ENCODE measurements at places on chromosomes 5 and 9.
A peak's percentile ranks its signal among the peaks of the same experiment; 100 is the strongest.

DNA sequence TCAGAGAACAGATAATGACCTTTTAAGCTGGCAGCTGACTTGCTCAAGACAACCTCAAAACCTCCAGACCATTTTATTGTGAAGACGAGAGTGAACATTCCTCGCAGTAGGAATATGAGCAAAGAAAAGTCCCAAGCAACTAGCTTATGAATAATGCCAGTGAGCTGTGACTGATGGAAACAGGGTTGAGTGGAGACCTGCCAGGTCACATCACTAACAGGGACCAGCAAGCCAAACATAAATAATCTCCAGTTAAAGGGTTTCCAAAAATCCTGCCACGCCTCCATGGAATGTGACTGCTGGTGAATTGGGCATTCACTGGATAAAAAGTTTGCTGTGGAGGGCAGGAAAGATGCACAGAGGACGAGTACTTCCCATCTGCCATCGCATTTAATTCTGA, 185.4 kb downstream of the CRB2 start:
- DNase-seq, result no peak

DNA sequence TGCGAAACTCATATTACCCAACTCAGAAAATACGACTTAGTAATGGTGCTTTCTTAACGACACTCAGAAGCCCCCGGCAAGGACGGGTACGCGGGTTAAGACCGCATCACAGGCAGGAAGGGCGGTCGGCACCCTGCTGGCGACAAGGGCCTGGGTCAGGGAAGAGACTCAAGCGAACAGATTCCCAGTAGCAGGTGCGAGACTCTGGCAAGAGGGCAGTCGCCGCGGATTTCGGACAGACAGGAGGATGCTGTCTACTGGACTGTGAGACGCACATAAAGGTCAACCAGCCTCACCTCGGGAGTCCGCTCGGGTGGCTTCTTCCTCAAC, 398 bp downstream of the RAPGEF6 start:
- peak; percentile 35 for DNase-seq

DNA sequence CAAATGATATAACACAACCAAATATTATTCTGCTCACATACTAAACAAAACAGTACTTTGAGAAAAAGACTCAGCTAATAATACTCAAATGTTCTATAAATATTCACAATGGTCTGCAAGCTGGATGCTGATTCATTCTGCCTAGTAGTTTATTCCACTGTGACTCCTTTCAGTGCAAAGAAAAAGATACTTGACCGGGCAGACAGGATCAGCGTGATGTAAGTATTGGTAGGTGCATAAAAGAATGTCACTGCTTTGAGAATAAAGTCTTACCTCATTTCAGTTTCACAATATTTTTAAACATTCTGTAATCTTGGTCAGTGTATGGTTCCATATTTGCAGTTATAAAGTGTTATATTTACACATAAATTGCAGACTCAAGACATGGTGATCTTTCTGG, 223.0 kb upstream of the NUDT12 start:
- DNase-seq, result no peak

- no peak for DNase-seq
Measured at GRCh38 chr9:130471411-130472183, 26.8 kb downstream of the ASS1 start.

DNA sequence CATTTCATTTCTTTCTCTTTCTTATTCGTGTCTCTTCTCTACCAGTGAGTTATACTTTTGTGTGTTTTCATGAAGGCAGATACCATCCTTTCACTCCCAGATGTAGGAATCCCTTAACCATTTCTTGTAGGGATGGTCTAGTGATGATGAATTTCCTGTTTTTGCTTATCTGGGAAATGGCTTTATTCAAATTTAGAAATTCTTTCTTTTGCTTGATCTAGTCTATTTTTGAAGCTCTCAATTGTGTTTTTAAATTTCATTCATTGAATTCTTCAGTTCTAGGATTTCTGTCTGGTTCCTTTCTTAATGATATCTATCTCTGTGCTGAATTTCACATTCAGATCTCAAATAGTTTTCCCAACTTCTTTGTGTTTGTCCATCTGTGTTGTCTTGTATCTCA, 95.9 kb upstream of the TBC1D2 start:
- DNase-seq, result no peak

- no peak for DNase-seq
Measured at GRCh38 chr5:148687427-148687826, 33.1 kb upstream of the HTR4 start.

DNA sequence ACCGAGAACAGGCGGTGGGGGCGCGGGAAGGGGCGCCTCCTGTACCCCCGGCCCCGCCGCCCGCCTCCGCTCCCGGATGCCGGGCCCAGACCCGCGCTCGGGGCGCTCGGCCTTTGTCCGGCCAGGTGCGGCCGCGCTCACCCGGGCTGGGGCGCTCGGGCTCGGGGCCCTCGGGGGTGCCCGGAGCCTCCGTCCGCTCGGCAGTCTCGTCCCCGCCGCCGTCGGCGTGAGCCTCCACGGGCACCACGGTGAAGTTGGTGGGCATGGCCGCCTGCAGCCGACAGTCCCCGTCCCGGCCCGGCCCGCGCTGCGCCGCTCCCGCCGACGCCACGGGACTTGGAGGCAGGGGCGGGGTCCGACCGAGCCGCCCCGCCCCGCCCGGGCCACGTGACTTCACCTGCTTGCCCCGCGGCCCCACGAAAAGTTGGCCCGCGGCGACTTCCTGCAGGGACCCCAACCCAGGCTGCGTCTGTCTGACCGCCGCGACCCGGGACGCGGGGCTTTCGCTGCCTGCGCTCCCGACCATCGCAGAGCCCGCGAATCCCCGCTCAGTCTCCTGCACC, at the start of gene SLC12A7:
SLC12A7 (minus strand) TSS at position 337 of the 563 bp plus-strand sequence; CDS start at position 265, 72 bp downstream.
- DNase-seq, result peak; percentile 47

GRCh38 chr5:109223531-109223930, 186.2 kb downstream of the PJA2 start:
- DNase-seq, result no peak

DNA sequence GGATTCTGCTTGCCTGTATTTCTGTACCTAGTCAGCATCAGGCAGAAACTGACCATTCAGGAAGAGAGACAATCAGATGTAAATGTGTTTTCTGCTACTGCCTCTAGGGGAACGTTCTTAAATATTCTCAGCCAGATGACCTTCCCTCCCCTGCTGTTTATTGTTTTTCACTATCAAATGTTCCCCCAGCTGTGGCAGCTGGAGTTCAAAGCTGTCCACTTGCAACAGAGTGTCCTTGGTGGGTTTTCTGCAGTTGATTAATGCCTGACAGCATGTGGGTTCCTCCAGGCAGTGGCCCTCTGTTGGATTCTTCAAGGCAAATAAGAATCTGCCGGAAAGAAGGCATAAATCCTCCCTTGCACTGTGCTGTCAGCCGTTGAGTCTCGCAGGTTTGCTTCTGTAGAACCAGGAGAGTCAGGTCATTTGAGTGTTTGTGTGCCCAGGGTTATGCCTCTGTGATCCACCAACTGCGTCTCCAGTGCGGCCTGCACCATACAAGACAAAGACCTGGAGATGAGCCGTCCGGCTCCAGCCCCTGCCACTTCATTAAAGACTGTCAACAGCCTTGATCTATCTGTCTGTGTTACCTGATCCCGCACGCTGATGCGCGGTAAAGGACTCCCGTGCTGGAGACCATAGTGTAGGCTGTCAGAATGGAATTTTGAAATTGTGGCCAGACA, 203.4 kb downstream of the GADD45G start:
- DNase-seq, result no peak

- DNase-seq, result no peak
Measured at GRCh38 chr9:93898502-93899426, 56.4 kb downstream of the BARX1 start.

DNA sequence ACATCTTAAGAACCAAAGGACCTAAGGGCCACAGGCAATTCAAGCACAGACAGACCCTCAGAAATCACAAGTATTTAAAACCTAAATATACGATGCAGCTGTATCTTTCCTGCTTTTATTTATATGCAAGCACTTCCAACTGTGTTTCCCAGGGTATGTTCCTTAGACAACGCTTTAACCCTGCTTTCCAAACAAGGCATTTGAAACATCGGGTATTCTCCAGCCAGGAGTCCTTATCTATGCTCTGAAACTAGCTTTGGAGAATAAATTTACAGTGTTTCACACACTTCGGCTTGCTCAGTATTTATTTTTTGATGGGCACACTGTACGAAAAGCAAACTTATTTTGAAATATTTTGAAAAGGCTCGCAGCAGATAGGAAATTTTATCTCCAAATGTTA, 13.5 kb downstream of the NR6A1 start:
- DNase-seq, result no peak

DNA sequence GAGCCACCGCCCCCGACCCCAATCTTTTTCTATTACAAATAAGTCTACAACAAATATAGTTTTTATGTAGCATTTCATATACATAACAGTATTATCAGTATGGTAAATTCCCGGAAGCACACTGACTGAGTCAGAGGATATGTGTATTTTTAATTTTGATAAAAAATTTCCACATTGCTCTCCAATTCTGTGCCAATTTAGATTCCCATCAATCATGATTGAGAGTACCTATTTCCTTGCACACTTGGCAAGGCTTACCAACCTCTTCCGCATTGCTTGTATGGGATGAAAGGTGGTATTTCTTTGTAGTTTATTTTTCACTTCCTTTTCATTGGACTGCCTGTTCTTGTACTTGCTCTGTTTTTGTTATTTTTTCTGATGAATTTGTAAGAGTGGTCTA, 204.6 kb downstream of the RFX3 start:
- no peak for DNase-seq

- no peak for DNase-seq
Measured at GRCh38 chr9:89992326-89993198, 387.8 kb downstream of the GADD45G start.

DNA sequence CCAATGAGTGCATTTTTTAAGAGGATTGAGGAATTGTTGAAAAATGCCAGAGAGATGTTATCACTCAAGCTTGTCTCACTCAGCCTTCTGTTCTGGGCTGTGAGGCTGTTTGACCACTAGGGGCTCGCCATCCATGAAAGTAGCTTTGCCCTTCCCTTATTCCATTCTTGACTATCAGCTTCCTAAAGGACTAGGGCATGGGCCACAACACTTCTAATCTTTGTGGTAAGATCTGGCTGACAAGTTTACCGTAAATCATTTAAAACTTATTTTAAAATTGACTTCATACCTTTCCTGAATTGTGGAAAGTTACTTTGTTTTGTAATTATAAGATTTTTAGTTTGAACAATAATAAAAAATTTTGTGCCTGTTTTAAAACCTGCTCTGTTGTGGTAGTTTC, 49.5 kb downstream of the TJP2 start:
- DNase-seq, result no peak

GRCh38 chr9:94697972-94698581, 28.4 kb upstream of the AOPEP start:
- DNase-seq, result no peak

DNA sequence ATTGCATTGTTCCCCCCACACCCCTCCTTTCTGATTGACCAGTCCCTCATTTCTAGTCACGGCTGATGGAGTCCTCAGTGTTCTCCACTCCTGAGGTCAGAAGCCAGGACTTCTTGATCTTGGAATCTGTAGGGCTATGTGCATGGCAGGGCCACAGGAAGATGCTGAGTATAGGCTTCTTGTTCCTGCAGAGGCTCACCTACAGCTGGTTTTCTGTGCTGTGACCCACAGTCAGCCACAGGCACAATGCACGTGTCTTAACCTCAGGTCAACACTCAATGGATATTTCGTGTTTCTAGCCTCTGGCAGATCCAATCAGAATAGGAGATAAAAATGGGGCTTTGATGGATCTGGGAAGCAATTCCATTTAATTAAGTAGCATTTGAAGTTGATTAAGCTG, 14.3 kb upstream of the CXCL14 start:
- DNase-seq, result no peak

GRCh38 chr5:143390941-143391340, 12.5 kb downstream of the NR3C1 start:
- DNase-seq, result no peak

DNA sequence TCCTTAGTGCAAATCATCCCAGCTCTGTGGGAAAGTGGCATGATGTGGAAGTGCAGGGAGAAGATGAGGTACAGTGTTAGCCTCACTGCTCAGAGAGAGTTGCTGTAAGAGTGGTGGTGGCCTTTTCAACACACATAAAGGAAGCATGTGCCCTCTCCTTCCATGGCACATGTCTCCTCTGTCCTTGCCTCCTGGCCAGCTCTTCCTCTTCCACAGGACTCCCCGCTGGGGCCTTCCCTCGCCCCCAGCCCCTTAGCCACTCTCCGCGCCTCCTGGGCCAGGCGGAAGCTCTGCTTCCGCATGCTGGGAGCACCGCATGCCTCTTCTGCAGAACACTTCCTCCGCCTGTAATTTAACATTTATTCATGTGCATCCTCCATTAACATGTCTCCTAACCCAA, 4.8 kb upstream of the KCNMB1 start:
- no peak for DNase-seq

- DNase-seq, result no peak
Measured at GRCh38 chr9:136060671-136061371, 34.3 kb downstream of the NACC2 start.

GRCh38 chr9:129879103-129879699, 43.9 kb downstream of the USP20 start:
- DNase-seq, result no peak

- DNase-seq, result no peak
Measured at GRCh38 chr5:172945151-172945550, 14.1 kb upstream of the RPL26L1 start.

DNA sequence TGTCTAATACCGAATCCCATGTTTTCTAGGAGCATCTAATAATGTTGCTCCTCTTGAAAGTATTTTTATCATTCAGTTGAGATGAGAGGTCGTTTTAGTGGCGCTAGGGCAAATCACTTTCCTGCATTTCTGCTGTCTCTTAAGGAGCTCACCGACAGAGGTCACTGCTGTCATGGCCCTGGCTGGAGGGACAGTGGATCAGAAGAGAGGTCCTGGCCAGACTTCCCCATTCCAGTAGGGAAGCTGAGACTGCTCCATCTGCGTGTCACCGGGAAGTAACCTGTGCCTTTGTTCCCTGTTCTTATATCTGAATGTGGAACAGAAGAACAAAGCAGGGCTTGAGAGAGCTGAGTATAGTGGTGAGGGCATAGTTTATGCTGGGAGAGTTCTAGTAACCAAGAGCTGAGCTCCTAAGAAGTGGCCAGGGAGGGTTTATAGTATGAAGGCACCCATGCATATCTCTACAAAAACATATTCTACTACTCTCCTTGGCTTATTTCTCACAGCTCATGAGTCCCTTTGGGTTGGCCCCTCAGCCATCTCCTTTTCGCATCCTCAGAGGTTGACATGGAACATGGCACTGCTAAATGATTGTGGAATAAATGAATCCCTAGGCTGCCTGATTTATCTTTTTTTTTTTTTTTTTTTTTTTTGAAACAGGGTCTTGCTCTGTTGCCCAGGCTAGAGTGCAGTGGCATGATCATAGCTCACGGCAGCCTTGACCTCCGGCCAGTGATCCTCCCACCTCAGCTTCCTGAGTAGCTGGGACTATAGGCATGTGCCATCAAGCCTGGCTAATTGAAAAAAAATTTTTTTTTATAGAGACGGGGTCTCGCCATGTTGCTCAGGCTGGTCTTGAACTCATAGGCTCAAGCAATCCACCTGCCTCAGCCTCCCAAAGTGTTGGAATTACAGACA, 27.2 kb downstream of the ATP6V0E1 start:
- no peak for DNase-seq

GRCh38 chr9:123434619-123435240, 78.7 kb downstream of the CRB2 start:
- DNase-seq, result no peak

GRCh38 chr5:76849419-76850291, at the start of gene S100Z:
Gene S100Z (plus strand): TSS chr5:76850014. CDS start chr5:76875360, 25,346 bp downstream.
- DNase-seq, result peak; percentile 7

- DNase-seq, result no peak
Measured at GRCh38 chr9:69696802-69697201, 24.6 kb upstream of the APBA1 start.

All from activated CD4-positive, alpha-beta T cell treated with anti-CD3 and anti-CD28 coated beads, Interleukin-2, amount 50 U/mL, for 4 hours (primary cell).